ENCODE measurements at places on chromosomes 6 and 20.

DNA sequence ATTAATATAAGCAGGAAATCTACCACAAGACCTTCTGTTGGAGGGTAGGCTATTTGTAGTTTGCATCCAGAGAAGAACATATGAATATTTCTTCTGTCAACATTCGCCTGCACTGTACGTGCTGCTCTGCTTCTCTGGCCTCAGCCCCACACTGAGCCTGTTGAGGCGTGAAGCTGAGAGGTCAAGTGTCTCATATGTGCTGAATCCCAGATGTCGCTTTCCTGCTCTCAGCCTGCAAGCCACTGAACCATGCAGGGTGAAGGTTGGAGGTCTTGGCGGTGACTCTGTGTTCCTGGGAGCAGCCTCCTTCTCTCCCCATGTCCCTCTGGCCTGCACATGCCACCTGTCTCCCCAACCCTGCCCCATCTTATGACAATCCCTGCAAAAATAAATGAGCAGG lies 83.6 kb downstream of the TMEM170B start:
- DNase-seq = no peak

DNA sequence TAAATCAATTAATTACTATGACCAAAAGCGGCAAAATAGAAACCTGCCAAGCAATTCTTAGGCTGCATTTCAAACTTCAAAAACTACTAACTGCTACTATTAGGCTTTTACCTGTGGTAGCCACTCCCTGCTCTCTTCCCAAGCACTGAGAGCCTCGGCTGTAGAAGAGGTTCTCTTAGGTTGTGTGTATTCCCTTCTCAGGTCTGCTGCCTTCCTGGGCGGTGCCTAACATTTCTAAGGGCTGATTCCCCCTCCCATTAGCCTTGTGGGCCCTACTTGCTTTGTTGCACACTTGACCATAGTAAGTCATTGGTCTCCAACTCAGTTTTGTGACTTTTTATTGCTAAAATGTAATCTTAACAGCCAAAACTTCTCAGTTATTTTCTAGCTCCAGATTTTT lies 146.1 kb upstream of the C6orf118 start:
- DNase-seq = no peak

- no peak for DNase-seq
Observed at GRCh38 chr20:29299811-29300578, 1957.5 kb upstream of the DEFB115 start.

GRCh38 chr20:40506537-40506939 lies 182.5 kb downstream of the MAFB start:
- DNase-seq = peak; percentile 57

DNA sequence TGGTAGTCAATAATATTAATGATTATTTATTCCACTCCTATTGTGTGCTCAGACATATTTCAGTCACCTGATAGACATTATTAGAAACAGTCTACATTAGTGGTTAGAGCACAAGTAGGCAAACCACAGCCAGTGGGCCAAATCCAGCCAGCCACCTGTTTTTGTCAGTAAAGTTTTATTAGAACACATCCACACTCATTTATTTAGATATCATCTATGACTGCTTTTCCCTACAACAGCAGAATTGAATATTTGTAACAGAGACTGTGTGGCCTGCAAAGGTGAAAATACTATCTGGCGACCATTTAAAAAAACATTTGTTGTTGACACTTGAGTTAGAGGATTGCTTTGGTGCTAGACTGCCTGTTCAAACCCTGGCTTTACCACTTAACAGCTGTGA lies 220.0 kb upstream of the ZFP64 start:
- no peak for DNase-seq

- no peak for DNase-seq
Observed at GRCh38 chr6:105994591-105995390, 91.3 kb upstream of the PRDM1 start.

DNA sequence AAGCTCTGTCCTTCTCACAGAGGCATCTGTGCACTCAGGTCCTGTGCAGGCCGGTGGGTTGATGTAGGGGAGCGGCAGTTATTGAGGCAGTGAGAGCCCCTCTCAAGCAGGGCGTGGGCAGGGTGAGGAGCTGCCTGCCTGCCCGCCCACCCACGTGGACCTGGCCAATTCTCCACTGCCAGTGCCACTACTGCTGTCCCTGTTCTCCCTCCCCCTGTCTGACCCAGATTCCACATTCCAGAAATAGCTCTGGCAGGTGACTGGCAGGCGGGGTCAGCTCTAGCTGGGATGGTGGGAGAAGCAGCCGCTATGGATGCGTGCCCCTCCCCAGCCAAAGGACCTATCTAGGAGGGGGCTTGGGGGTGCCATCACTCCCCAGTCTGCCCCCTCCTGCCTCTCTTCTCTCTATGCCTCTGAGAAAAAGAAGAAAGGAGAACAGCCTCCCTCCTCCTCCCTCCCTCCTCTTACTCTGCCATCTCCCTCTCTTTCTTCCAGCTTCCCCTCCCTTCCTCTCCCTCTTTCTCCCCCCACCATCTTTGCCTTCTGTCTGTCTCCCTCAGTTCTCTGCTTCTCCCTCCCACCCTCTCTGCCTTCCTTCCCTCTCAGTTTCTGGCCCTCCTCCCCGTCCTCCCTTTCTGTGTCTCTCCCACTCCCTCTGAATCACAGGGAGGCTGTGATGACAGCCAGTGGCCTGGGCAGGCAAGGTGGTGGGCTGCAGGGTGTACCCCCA lies 86.5 kb upstream of the MYL9 start:
- DNase-seq = no peak

DNA sequence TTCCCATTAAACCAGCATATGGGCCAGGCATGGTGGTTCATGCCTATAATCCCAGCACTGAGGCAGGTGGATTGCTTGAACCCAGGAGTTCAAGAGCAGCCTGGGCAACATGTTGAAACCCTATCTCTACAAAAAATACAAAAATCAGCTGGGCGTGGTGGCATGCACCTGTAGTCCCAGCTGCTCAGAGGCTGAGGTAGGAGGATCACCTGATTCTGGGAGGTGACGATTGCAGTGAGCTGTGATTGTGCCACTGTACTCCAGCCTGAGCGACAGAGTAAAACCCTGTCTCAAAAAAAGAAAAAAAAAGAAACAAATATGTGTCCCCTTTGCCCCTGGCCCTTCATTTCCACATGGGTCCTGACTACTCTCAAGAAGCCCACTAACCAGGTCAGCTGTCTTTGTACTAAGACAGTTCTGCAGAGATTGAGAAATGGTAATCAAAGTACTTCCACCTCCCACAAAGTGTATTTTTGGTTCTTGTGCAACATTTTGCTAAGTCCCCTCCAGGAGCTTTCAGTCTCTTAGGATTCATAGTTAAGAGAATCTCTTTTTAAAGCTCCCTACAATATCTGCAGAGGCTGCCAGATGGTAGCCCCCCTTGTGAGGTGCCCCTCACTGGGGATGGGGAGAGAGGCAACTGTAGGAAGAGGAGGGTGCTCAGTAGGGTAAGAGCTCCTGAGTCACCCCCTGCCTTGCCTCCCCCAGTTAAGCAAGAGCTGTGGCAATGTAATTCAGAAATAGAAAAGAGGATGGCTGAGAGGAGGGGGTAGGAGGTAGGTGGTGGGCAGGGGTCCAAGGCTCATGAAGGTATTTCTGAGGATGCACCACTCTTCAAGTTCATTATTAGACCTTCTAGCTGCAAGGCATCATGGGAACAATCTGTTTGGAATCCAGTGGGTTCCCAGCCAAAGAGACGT lies 16.5 kb upstream of the WFDC2 start:
- peak; percentile 53 for DNase-seq

DNA sequence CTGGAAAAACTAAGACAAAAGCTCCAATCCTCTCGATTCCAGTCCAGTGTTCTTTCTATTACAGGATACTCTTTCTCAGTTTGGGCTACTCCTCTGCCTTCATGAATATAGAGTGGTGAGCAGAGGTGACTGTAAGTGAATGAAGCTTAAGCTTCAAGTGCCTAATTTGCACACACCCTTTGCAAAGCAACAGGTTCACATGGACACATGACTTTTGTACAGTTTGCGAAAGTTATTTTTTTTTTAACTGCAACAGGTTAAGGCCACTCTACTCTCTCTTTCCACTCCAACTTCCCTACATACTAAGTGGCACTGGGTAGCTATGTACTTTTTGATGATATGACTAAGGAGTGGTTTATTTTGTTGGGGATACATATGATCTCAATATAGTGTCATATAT lies 19.4 kb upstream of the HEY2 start:
- DNase-seq = no peak

- DNase-seq = no peak
Observed at GRCh38 chr6:21227486-21227885, 366.1 kb upstream of the SOX4 start.

DNA sequence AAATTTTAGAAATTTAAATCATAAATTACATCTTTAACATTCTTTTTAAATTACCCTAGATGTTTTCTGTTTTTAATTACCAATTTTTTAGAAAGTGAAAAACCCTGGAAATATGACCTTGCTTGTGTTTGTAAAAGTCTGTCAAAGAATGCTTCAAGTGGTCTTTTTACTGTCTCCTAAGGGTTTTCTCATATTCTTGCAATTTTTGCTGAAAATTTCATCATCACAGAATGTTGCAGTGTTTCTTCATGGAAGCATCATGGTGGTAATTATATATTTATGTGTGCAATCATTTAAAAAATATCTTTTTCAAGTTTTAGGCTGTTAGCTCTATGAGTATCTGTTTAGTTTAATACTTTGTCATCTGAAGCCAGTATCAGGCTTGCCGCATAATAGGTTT lies 178.2 kb downstream of the HDGFL1 start:
- no peak for DNase-seq

DNA sequence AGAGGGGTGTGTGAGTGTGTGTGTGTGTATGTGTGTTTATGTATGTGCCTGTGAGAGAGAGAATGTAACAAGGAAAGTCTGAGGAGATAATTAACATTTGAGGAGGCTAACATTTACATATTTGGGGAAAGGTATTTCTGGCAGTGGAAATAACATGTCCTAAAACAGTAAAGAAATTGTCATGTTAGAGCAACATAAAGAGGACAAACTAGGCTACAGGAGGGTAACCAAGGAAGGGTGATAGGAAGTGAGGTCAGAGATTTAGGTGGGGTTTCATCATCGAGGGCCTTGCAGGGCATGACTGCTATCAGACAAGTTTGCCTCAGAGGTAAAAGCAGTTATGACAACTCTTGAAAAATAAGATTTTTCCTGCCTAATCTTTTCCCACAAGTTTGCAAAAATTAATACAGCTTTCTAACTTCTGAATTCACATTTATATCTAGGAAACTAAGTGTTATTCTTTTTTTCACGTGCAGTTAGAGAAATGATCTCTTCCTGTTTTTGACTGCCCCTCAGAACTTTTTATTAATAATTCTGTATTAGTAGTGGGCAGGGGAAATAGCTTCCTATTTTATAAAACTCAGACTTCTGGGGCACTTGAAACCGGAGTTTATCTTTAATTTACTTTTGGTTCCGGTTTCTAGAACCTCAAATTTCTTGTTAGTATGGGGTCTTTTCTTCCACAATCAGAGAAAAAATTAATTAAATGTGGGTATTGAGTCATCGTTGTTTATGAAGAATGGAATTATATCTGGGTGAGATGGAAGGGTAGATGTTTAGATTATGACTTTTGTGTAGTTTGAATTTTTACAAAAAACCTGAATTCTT lies 30.5 kb upstream of the RHAG start:
- DNase-seq = no peak

GRCh38 chr6:145093226-145093625 lies 642.1 kb downstream of the EPM2A start:
- DNase-seq = no peak

DNA sequence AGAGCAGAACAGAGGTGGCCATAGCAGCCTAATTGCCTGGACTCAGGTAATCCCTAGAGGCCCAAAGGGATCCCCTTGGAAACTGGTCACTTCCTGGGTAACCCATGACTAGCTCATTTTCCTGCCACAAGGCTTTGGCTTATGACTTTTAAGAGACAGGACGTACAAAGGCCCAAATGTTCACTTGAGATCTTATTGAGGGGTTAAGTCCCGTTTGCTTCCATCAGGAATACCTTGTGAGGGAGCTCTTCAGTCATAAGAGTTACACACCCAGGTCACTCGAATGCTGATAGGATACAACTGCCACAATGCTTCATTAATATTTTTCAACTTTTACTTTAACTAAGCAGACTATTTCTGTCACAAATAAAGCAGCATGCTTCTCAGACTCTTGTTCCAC lies 51.7 kb downstream of the TMEM170B start:
- DNase-seq = no peak

DNA sequence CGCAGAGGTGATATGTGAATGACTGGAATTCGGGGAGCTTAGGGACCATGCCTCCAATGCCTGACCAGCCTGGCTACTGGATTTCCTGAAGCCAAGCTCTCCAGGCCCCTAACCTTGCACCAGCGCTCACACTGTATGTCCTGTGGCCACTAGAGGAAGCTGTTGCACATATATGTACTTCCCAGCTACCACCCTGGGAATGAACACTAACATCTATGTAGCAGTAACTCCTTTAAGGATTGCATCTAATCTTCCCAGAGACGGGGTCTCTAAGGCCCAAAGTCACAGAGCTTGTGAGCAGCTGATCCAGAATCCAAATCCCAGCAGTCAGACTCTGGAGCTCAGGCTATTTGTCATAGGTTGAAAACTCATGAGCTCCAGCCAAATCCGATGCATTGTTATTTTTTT lies 20.4 kb upstream of the BPIFB1 start:
- DNase-seq = peak; percentile 81

GRCh38 chr6:63839485-63839884 lies 203.9 kb downstream of the PHF3 start:
- no peak for DNase-seq

GRCh38 chr6:15433511-15433861 lies 187.6 kb downstream of the JARID2 start:
- DNase-seq = no peak

DNA sequence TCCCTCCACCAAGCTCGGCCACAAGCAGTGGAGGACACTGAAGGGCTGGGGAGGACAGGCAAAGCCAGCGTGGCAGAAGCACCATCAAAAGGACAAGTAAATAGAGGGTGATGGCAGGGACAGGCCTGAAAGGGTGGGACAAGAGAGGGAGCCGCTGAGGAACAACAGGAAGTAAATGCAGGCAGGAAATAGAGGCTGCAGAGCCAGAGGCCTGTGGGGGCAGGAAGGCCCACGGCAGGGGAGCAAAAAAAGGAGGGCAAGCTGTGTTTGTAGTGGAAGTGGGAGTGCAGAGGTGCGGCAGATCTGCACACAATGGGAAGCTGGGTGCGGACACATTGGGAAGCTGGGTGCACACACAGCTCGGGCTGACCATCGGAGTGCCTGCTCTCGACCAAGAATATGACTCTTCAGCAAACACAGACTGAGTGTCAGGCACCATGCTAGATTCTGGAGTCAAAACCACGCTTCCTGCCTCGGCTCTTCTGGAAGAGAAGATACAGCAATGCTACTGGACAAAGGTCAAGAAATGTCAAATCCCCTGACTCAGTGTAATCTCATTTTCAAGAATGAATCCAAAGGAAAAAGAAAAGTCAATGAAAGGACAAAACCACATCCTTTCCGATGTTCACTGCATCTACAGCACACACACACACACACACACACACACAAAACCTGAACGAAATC lies 40.4 kb upstream of the RAB22A start:
- no peak for DNase-seq

GRCh38 chr6:137581019-137581707 lies 87.0 kb upstream of the OLIG3 start:
- DNase-seq = no peak

- no peak for DNase-seq
Observed at GRCh38 chr6:108169464-108170331, 3.9 kb downstream of the NR2E1 start.

- DNase-seq = no peak
Observed at GRCh38 chr6:157513004-157513603, 132.1 kb downstream of the ZDHHC14 start.

GRCh38 chr6:15546591-15546990 lies 116.2 kb downstream of the DTNBP1 start:
- no peak for DNase-seq

- DNase-seq = no peak
Observed at GRCh38 chr6:155543166-155543847, 87.7 kb upstream of the NOX3 start.

GRCh38 chr6:110329714-110330436 lies 28.3 kb downstream of the METTL24 start:
- DNase-seq = no peak

Data from putamen (tissue), 1 donor.